ENCODE measurements at places on chromosomes 7 and 10. TPM values are rescaled to one million over a fixed set of nuclear protein-coding genes. Genes with fewer than 3 reads are reported as not detected.

GRCh38 chr7:139691253-139691781, 86.5 kb downstream of the HIPK2 start:
- no peak for DNase-seq

GRCh38 chr10:62459072-62459471, 84.9 kb downstream of the ZNF365 start:
- no peak for DNase-seq

- DNase-seq, result no peak
Measured at GRCh38 chr10:60817398-60817805, 39.1 kb downstream of the CDK1 start.

ITIH2 gene
- not detected for total RNA-seq

Data from osteocyte (in vitro differentiated cells).